ENCODE measurements at places on chromosomes 12 and 14. TPM values are rescaled to one million over a fixed set of nuclear protein-coding genes. Genes with fewer than 3 reads are reported as not detected.

Gene AVPR1A
- total RNA-seq: not detected

Gene RFLNA
- not detected for total RNA-seq

Gene HECTD4
- 32.8 TPM for total RNA-seq

Gene KRT5
- not detected for total RNA-seq

Gene RILPL2
- total RNA-seq: 27.6 TPM

Gene LUM
- not detected for total RNA-seq

Gene SRRM4
- total RNA-seq: not detected

Gene KRT75
- total RNA-seq: not detected

Gene TMPRSS12
- not detected for total RNA-seq

Gene PCED1B
- total RNA-seq: 56.9 TPM

Gene TMEM253
- total RNA-seq: not detected

Gene BMAL2
- 21.6 TPM for total RNA-seq

Data from CD8-positive, alpha-beta memory T cell (primary cell).